NCI-H510A treated with DMSO at 0.1 percent for 48 hours (cell line): ENCODE measurements at places on chromosomes 1 and 21.

GRCh38 chr21:16195538-16195910, 465.7 kb downstream of the USP25 start:
- no peak for DNase-seq

DNA sequence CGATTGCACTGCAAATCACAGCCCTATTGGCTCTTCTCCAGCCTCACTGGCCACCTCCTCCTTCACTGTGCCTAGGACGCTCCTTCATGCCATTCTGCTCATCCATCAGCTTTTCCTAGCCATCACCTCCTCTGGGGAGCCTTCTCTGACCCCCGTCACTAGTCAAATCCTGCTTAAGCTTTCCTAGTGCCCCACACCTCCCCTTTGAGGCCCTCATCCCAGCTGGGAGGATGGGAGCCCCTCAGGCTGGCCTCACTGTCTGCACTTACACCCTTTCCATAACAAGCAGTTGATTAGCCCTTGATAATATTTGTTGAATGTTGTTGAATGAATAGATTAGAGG, 50.7 kb downstream of the KLHDC7A start:
- DNase-seq: no peak

GRCh38 chr1:164660775-164661174, 101.8 kb downstream of the PBX1 start:
- no peak for DNase-seq

GRCh38 chr1:244246334-244246733, 195.3 kb downstream of the ZBTB18 start:
- DNase-seq: no peak

DNA sequence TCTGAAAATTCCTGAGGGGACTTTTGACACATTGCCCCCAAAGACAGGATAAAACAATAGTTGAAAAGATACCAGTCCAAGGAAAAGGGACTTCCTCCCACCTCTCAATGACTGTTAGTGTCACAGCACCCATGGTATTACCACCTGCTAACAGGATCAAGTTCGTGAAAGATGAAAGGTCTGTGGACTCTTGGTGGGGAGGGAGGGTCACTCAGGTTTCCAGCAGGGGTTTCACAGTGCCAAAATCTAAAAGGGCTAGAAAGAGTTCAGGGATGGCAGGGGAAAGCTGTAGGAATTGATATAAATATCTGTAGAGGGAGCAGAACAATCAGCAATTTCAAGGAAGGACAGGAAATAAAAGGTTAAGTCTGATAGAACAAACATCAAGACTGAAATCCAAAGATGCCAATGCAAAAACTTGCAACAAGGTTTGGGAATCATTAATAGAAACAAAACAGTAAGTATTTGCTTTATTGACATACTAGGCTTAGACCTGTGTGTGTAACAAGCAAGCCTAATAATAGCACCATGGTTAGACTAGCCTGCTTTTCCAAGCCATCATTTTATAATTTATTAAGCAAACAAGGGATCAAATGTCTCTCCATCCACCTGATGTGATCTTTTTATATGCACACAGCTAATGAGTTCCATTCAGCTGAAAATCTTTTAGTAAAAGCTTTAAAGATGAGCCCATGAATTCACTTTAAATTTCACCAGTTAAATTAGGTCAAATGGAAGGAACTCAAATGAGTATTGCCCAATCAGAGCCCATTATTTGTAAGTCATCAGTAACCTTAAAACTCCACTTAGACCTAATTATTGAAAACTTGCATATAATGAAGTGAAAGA, 3.7 kb downstream of the MCL1 start:
- peak; percentile 61 for DNase-seq

- DNase-seq: no peak
These were observed 26.4 kb downstream of the LRRC53 start for GRCh38 chr1:74486036-74486435.

DNA sequence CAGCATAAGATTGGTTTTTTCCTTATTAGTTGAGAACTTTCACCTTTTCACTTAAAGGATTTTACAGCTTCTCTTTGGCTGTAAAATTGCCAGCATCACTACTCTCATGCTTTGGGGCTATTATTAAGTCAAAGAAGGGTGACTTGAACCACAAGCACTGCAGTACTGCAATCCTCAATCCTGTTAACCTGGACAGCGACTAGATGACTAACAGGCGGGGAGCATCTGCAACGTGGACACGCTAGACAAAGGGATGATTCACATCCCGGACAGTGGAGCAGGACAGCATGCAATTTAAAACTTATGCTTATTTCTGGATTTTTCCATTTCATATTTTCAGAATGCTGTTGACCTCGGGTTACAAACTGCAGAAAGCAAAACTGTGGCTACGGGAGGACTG, 8.1 kb downstream of the ARV1 start:
- DNase-seq: no peak

- no peak for DNase-seq
These were observed 16.6 kb upstream of the ZNF678 start for GRCh38 chr1:227546598-227547309.

- no peak for DNase-seq
These were observed 16.9 kb upstream of the SLC6A17 start for GRCh38 chr1:110133436-110133835.

DNA sequence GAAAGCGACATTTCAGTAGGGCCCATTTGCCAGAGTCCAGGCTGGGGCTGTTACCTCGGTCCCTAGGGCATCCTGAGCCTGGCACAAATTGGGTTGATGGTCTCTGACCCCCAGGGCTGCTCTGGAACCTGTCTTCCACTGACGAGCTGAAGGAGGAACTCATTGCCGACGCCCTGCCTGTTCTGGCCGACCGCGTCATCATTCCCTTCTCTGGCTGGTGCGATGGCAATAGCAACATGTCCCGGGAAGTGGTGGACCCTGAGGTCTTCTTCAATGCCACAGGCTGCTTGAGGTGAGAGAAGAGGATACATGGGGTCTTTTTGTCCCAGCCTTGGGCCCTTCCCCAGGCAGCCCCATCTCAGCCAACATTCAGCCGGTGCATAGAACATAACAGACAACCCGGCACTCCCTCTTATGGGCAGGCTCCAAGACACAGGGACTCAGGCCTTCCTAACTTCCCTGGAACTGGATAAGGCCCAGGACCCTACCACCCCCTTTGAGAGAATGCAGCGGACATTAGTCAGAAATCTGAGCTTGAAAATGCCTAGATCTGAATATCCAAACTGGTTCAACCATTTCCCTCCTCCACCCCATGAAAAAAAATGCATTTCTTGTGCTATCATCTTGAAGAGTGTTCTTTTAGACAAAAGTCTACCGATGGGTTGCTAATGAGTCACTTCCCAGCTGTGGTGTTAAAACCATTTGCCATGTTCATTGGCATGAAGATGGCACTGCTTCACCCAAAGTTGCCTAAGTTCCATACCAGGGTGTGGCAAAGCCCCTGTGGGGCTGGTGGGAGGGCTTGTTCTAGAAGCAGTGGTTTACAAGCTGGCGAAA, 35.4 kb downstream of the PKP1 start:
- no peak for DNase-seq

DNA sequence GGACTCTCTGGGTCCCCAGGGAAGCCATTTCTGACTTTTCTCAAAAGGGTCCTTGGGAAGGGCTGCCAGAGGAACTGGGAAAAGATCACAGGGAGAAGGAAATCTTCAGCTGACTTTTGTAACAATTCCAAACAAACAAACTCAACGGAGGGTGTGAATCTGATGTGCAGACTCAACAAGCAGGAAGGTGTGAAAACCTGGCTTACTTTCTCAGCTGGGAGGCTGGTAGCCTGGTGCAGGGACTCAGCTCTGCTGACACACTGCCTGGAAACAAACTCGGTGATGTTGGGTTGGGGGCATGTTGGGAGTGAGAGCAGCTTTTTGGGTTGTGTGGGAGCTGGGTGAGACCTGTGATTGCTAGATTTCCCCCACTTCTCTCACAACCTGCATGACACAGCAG, 10.2 kb upstream of the HSD3B2 start:
- no peak for DNase-seq

DNA sequence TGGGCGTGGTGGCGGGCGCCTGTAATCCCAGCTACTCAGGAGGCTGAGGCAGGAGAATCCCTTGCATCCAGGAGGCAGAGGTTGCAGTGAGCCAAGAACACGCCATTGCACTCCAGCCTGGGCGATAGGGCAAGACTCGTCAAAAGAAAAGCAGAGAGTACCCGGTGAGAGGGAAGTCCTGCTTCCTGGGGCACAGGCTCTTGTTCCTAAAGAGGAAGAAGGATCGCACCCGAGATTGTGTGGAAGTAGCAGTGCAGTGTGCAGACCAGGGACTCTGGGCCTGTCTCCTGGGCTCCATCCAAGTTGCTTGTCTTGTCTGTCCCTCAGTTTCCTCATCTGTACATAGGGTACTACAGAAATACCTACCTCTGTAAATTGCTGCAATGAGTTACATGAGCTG, 29.6 kb downstream of the NBPF3 start:
- no peak for DNase-seq

DNA sequence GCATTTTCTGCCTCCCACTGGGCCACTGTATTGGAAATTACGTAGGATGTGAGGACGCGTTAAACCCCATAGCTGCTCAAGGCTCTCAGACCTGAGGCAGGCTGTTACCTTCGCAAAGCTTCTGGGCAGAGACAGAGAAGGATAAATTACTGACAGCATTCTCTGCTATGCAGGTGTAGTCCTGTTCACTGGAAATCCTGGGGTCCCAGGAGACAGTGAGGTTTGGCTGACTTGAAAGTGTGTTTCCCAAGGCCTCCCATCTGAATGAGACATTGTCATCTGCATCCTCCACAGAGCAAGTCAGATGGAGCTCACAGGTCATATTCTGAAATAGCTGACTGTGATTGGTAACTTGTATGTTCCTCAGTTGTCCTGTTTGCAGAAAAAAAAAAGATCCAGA, 32.0 kb downstream of the SLAMF6 start:
- no peak for DNase-seq

DNA sequence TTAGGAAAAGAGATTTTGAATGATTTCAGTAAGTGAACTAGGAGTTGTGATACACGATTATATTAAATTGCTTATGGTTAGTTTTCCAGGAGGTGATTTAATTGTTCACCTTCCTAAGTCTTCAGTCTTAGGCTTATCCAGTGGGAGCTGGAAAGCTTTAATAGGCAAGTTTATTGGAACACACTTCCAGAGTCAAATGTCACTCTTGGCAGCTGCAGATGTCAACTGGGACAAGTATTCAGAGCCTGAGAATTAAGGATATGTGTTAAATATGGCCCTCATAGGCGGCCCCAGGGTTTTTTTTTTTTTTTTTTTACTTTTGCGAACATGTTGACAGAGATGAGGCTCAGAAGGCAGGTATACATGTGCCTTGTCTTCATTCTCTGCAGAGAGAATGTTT, 29.2 kb downstream of the UCK2 start:
- DNase-seq: no peak

GRCh38 chr1:215022204-215022603, 60.3 kb upstream of the KCNK2 start:
- DNase-seq: no peak

- no peak for DNase-seq
These were observed 551.1 kb downstream of the PLPP3 start for GRCh38 chr1:56028244-56028643.
